ENCODE measurements at places on chromosomes 11 and 22.

DNA sequence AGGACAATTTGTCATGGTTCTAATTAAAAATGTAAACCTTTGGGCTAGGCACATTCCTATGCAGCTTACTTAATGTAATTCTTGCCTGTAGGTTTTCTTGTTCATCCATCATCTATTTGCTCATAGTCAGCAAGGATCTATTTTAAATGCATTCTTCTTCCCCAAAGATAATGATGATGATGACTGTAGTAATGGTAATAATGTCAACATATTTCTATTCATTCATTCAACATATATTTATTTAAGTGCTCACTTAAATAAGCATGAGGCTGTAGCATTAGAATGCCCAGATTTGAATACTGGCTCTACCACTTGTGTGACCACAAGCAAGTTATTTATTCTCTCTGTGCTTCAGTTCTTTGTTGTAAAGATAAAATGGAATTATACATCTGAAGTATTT, 169.6 kb upstream of the SYN3 start:
- ATAC-seq, result no peak

DNA sequence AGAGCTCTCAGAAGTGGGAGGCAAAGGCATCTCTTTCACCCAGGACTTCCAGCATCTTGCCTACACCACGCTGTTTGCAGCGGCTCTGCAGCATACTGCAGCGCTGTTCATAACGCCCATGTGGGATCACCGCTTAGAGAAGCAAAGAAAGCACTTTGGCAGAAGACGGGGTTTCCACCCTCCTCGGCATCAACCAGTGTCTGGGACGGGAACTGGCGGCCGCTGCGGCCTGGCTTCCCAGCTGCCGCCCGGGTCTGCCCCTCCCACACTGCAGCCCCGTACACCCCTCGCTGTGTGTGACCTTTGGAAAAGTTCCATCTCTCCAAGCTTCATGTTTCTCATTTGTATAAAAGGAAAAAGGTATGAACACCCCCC, 545 bp upstream of the TIRAP start:
- peak; percentile 40 for ATAC-seq

GRCh38 chr11:104668797-104669463, 229.3 kb downstream of the CASP12 start:
- ATAC-seq, result peak; percentile 85

- no peak for ATAC-seq
These were observed 684.9 kb upstream of the CCDC90B start for GRCh38 chr11:83971063-83971462.

- ATAC-seq, result no peak
These were observed 12.1 kb downstream of the MS4A2 start for GRCh38 chr11:60100516-60100915.

GRCh38 chr11:35035894-35036408, 103.0 kb upstream of the CD44 start:
- peak; percentile 54 for ATAC-seq
